ENCODE measurements at places on chromosomes 2 and 18.

GRCh38 chr2:163779970-163780597 lies 44.3 kb upstream of the FIGN start:
- no peak for DNase-seq

DNA sequence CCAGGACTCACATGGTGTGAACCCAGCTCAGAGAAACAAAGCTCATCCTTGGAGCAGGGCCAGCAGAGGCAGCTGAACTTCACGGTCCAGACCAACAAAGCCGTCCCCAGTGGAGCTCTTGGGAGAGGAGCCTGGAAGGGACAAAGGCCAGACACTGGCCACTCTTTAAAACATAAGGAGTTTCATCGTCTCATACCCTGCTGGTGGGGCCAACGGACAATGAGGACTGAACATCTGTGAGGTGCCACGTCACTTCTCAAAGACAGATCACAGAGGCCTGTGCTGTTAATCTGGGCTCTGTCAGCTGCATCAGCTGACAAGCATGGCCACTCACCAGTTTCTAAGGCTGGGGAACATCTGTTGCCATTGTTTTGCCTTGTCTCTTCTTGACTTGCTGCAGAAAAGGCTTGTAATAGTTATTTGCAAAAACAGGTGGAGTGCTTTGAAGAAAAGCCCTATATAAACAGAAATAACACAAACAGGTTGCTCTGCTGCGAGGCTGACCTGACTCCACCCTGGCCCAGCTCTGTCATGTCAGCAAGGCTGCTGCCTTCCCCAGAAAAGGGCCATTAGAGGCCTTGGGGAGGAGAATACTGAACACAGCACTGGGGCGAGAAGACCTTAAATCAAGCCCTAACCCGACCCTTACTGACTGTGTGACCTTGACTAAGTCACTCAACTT lies 68.1 kb upstream of the DAPL1 start:
- no peak for DNase-seq

- no peak for DNase-seq
These were observed 14.2 kb downstream of the PMS1 start for GRCh38 chr2:189798312-189799029.

DNA sequence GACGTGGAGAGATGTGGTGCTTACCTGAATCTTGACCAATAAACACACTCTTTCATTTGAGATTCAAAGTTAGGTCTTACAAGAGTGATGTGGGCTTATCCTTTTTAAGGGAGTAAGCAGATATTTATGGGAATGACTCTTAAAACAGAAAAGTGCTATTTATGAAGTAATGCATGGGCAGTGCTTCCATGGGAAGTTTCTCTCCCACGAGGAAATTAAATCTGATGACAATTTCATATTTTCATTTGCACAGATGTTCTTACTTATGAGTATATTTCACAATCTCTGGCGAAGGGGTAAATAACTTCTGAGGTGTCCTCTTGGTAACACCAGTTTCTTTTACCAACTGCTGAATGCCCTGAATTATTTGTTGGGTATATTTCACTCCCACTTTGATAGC lies 21.0 kb downstream of the PNPT1 start:
- DNase-seq = no peak

DNA sequence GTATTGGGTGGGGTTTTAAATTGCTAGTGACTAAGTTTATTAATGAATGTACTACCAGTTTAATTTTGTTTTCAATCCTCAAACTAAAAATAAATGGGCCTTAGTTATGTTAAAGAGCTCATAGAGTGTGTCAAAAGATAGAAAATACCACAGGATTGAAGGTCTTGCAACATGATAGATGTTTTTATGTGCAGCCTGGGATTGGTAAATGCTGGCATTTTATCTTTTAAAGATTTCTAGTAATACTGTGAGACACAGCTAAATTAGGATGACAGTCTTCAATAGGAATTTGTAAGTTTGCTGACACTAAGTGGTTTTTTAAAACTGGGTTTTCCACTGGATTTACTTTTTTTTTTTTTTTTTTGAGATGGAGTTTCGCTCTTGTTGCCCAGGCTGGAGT lies 122.3 kb downstream of the HAUS1 start:
- no peak for DNase-seq

DNA sequence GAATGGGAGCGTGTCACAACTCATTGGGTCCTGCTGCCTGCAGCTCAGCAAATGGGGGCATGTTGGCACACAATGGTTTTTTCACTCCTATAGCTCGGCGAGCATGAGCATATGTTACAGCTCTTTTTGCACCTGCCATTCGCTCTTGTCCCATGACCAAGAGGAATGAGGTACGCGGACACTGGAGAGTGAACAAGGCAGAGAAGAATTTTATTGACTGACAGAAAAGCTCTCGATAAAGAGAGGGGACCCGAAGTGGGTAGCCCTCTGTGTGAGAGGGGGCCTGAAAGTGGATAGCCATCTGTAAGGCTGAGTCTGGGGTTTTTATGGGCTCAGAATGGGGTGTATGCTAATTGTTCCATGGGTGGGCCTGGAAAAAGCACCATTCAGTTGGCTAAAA lies 5.5 kb downstream of the ACYP2 start:
- DNase-seq = no peak

GRCh38 chr2:99819766-99820165 lies 322.6 kb downstream of the AFF3 start:
- no peak for DNase-seq

GRCh38 chr2:154704991-154705390 lies 6.5 kb downstream of the KCNJ3 start:
- DNase-seq = no peak

GRCh38 chr18:35938158-35938557 lies 34.3 kb upstream of the RMP24 start:
- DNase-seq = no peak

DNA sequence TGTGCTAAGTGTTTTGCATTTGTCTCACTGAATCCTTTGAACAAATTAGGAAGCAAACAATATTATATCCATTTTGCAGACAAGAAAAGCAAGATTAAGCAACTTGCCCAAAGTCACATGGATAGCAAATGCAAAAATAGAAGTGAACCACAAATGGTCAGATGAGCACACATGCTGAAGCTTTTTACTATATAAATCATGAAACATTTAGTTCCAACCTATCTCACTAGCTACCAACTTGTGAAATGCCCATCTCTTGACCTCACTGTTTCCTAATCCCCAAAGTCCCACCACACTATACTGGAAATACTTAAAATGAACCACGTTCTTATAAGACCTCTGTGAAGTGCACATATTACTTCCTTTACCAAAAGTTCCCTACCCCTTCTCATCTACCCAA lies 380.5 kb downstream of the ERBB4 start:
- DNase-seq = no peak

DNA sequence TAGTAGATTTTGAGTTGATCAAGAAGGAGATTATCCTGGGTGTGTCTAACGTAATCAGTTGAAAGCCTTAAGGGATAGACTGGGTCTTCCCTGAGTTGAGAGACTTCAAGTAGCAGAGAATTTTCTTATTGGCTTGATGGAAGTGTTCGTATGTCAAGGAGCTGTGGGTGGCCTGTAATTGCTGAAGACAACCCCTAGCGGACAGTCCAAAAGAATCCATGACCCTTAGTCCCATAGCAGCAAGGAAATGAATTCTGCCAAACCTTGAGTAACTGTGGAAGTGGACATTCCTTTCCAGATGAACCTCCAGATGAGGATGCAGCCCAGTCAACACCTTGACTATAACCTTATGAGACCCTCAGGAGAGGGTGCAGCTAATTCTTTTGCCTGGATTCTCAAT lies 786.3 kb downstream of the SOCS6 start:
- DNase-seq = no peak

GRCh38 chr2:46876741-46877384 lies 38.7 kb downstream of the MCFD2 start:
- DNase-seq = no peak

- no peak for DNase-seq
These were observed 202.6 kb downstream of the TGIF1 start for GRCh38 chr18:3652380-3653262.

GRCh38 chr2:38515155-38516074 lies 87.3 kb downstream of the HNRNPLL start:
- DNase-seq = no peak
